Mucosa of descending colon (tissue), 3 donors: ENCODE measurements at places on chromosomes 12 and 14. TPM values are rescaled to one million over a fixed set of nuclear protein-coding genes. Genes with fewer than 3 reads are reported as not detected.

- DNase-seq = no peak
These were observed 91.8 kb downstream of the ESRRB start for GRCh38 chr14:76467711-76468155.

Gene SOAT2
- not detected for total RNA-seq

Gene RFLNA
- 36.0 TPM for total RNA-seq

DNA sequence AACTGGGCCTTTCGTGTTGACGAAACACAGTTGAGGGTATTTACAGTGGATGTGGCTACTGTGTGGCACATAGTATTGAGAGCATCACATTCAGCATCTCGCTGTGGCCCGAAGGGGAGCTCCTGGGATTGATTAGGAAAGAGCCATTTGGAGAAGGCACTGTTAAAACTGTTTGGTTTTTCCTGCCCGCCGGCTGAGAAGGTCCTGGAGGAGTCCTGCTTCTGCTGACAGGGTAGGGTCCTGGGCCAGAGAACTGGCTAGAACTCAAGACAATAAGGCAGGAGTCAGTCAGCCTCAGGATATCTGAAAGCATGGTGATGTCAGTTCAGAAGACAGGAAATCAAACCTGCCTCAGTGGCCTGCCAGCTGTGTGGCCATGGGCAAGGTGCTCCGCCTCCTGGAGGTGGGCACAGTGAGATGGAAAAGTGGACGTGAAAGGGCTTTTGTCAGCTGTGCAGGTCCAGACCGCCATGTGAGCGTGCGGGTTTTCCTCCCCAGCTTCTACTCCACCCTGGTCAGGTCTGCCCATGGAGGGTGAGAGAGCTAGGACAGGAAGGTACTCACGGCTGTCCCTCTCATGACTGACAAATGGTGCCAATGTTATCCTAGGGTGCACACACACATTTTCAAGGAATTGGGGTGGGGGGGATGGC is 92.3 kb downstream of the NTF3 start:
- no peak for DNase-seq

GRCh38 chr12:104478396-104479122 is 21.8 kb downstream of the CHST11 start:
- no peak for DNase-seq

DNA sequence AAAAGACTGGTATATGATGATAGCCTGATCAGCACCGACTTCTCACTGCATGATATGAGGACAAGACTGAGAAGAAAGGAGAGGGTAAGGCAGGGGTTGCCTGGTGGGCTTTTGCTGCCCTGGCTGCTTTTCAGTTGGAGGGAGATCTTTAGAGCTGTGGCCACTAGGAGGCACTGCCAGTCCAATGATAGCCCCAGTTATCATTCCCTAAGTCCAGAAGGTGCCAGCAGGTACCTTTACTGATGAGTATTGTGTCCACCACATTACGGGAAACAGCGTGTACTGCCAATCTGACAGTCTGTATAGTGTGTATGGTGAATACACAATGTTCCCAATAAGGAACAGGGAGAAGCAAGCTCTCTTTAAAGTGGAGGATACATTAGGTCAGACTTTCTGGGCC is 55.8 kb upstream of the CCDC175 start:
- no peak for DNase-seq
